ENCODE measurements at places on chromosomes 12 and 14. TPM values are rescaled to one million over a fixed set of nuclear protein-coding genes. Genes with fewer than 3 reads are reported as not detected.
A peak's percentile ranks its signal among the peaks of the same experiment; 100 is the strongest.

- H3K4me3 ChIP-seq = no peak overlapping the region
- H3K27me3 ChIP-seq = no peaks in the 10 kb centered on the region
- no peak for DNase-seq
- H3K4me1 ChIP-seq = peaks cover 11% of the 10 kb centered on the region
- no peak overlapping the region for H3K27ac ChIP-seq
- no peaks in the 10 kb centered on the region for H3K36me3 ChIP-seq
These were observed 99.2 kb downstream of the GCH1 start for GRCh38 chr14:54803396-54803795.

- peak overlapping the region; percentile 11 for H3K4me3 ChIP-seq
- H3K4me1 ChIP-seq = no peaks in the 10 kb centered on the region
- DNase-seq = no peak
- no peaks in the 10 kb centered on the region for H3K36me3 ChIP-seq
- H3K27me3 ChIP-seq = no peaks in the 10 kb centered on the region
These were observed 310.1 kb downstream of the ETNK1 start for GRCh38 chr12:22935090-22935489.

GRCh38 chr12:9880532-9881078, 684 bp upstream of the KLRF2 start:
- H3K4me1 ChIP-seq = no peaks in the 10 kb centered on the region
- no peak for DNase-seq
- H3K27me3 ChIP-seq = no peaks in the 10 kb centered on the region
- no peaks in the 10 kb centered on the region for H3K36me3 ChIP-seq

DNA sequence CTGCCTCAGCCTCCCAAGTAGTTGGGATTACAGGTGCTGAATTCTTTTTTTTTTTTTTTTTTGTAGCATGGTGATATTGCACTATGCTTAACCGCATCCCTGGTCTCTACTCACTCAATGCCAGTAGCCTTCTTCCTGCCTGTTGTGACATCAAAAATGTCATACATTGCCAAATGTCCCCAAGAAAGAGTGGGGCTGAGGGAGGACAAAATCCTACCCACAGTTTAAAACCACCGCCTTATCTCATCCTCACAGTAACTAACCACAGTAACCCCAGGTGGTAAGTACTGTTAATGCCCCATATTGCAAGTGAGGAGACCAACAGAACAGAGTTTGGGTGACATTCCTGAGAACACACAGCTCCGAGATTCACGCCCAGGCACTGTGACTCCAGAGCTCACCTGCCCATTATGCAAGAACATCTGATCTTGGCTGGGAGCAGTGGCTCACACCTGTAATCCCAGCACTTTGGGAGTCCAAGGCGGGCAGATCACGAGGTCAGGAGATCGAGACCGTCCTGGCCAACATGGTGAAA, 19.6 kb downstream of the MORN3 start:
- no peaks in the 10 kb centered on the region for H3K36me3 ChIP-seq
- no peak overlapping the region for H3K4me3 ChIP-seq
- no peak overlapping the region for H3K27ac ChIP-seq
- H3K27me3 ChIP-seq = no peaks in the 10 kb centered on the region
- H3K4me1 ChIP-seq = no peaks in the 10 kb centered on the region

DNA sequence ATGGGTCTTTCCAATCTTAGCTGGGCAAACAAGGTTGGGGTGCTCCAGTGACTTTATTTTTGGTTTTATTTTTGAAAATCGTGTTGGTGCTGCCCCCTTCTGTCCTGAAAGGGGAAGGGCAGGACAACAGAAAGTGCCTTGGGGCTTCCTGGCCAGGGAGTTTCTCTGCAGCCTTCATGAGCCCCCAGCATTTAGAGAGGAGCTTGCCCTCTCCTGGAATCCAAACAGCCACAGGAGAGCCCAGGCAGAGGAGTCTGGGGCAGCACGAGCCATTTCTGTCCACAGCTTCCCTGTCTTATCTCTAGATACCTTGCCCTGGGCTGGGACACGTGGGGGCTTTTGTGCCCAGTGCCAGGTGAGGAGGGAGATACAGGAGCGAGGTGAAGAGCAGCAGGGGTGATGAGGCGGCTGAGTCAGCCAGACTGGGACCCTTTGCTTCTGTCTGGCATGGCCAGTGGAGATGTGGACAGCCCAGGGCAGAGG, 4.4 kb upstream of the C1RL start:
- no peaks in the 10 kb centered on the region for H3K36me3 ChIP-seq
- no peaks in the 10 kb centered on the region for H3K27me3 ChIP-seq
- no peak overlapping the region for H3K4me3 ChIP-seq
- no peak for DNase-seq

GRCh38 chr12:32053881-32054624, 52.6 kb upstream of the BICD1 start:
- H3K36me3 ChIP-seq = no peaks in the 10 kb centered on the region
- H3K4me1 ChIP-seq = no peaks in the 10 kb centered on the region
- DNase-seq = no peak
- no peaks in the 10 kb centered on the region for H3K27me3 ChIP-seq
- no peak overlapping the region for H3K4me3 ChIP-seq

DNA sequence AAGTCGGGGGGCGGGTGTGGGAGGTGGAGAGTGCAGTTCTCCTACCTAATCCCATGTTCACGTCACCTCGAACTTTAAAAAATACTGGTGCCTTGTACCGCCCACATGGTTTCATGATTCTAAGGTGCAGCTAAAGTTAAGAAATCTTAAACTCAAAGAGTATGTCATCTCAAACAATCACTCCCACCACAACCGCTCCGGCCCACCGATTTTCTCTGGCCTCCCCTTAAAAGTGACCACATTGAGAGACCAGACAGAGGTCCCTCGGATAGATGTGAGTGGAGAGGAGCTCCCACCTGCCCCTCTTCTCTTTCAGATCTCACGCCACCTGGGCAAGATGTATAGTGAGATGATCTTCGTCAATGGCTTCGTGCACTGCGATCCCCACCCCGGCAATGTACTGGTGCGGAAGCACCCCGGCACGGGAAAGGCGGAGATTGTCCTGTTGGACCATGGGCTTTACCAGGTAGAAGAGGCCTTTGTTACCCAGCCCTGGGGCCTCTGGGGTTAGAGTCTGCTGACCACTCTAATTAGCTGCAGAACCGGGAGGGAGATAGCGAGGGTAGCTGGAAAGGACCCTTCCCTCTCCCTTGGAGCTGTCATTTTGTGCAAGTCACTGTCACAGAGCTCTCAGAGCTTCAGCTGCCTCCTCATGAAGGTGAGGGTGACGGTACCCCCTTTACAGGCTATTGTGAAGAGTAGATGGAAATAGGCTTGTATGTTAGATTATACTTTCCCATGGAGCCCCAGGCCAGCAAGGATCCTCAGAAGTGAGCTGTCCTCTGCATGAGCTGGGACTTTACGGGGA, 124.4 kb downstream of the ADCK1 start:
- DNase-seq = no peak
- no peaks in the 10 kb centered on the region for H3K4me1 ChIP-seq
- no peak overlapping the region for H3K4me3 ChIP-seq
- peaks cover 15% of the 10 kb centered on the region for H3K36me3 ChIP-seq

- no peak overlapping the region for H3K27ac ChIP-seq
- no peak overlapping the region for H3K4me3 ChIP-seq
- no peaks in the 10 kb centered on the region for H3K27me3 ChIP-seq
- no peak for DNase-seq
- H3K4me1 ChIP-seq = peaks cover 30% of the 10 kb centered on the region
These were observed 103.5 kb downstream of the MED13L start for GRCh38 chr12:116174006-116174405.

- H3K36me3 ChIP-seq = no peaks in the 10 kb centered on the region
- no peak overlapping the region for H3K4me3 ChIP-seq
- H3K27ac ChIP-seq = no peak overlapping the region
- no peaks in the 10 kb centered on the region for H3K27me3 ChIP-seq
- no peaks in the 10 kb centered on the region for H3K4me1 ChIP-seq
- no peak for DNase-seq
These were observed 39.9 kb downstream of the ATL1 start for GRCh38 chr14:50599700-50600444.

DNA sequence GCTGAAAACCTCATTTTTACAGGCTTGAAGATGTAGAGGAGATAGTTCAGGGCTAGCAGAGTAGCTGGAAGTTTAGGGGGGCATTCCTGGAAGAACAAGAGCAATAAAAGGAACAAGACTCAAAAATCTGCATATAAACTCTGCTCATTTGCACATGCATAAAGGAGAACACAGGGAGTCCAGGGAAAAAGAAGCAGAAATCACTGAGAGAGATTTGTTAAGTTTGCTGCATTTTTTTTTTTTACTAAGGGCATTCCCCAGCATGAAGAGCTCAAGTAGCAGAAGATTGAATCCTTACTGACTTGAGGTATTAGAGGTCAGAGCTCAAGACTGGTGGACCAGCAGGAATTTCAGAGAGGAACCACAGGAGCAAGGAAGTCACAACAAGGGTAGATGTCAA, 28.2 kb upstream of the BCL11B start:
- no peak overlapping the region for H3K27ac ChIP-seq
- no peaks in the 10 kb centered on the region for H3K4me1 ChIP-seq
- no peak for DNase-seq
- no peaks in the 10 kb centered on the region for H3K27me3 ChIP-seq
- no peaks in the 10 kb centered on the region for H3K36me3 ChIP-seq

GRCh38 chr14:56394826-56395530, 184.6 kb upstream of the TMEM260 start:
- DNase-seq = no peak

- no peak overlapping the region for H3K27ac ChIP-seq
- DNase-seq = no peak
- no peaks in the 10 kb centered on the region for H3K36me3 ChIP-seq
- H3K4me1 ChIP-seq = no peaks in the 10 kb centered on the region
These were observed 94.1 kb downstream of the FSCB start for GRCh38 chr14:44412858-44413569.

The DEPDC4 gene
- 0.33 TPM for total RNA-seq

The ERP29 gene
- total RNA-seq = 57.3 TPM

The SMIM41 gene
- total RNA-seq = not detected

The LTBR gene
- 23.9 TPM for total RNA-seq

The GRIN2B gene
- total RNA-seq = not detected

The APAF1 gene
- total RNA-seq = 3.8 TPM

The TMEM253 gene
- 0.41 TPM for total RNA-seq
